GM03348 (cell line): ENCODE measurements at places on chromosomes 16 and 17.
A peak's percentile ranks its signal among the peaks of the same experiment; 100 is the strongest.

DNA sequence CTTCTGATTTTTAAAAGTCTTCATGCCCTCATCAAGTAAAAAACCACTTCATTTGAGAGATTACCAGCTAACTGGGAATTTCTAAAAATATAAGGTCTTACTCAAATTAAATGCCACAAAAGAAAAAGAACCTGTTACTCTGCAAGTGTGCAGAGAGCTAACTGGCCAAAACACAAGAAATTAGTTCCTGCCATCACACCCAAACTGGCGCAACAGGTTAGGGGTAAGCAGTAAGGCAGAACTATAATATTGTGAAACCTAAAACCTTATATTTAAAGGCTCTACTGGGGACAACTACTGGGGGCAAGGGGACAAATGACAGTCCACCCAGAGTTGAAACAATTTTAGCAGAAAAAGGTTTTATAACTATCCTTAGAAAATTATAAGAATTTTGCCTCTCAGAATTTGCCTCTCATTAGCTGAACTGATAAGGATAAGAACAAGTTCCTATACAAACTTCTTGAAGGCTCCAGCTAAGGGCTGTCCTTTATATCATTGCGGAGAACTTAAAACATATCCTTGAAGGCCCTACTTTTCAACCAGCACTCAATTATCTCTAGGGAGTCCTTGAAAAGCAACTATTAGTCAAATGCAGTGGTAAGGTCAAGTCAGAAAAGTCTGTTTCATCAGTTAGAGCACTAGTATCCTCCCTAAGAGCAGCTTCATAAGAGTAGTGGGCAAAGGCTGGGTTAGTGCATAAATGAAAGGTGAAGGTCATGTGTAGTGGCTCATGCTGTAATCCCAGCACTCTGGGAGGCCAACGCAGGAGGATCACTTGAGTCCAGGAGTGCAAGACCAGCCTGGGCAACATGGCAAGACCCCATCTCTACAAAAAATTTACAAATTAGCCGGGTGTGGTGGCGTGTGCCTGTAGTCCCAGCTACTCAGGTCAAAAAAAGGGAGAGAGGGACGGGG is 31.5 kb downstream of the SMURF2 start:
- no peak for DNase-seq

DNA sequence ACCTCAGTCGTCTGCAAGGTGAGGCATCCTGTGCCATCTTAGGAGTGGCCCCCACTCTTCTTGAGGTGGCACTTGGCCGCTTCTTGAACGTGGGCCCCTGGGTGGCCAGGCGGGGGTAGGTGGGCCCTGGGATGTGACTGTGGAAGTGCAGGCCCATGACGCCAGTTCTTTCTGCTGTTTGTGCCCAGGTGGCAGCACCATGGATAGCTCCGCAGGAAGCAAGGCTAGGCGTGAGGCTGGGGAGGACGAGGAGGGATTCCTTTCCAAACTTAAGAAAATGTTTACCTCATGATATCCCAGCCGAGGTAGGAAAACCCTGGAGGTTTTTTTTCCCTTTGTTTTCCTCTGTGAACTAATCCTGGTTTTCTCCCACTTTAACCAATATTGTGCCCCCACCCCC is 19.8 kb downstream of the NMRAL1 start:
- DNase-seq: no peak

DNA sequence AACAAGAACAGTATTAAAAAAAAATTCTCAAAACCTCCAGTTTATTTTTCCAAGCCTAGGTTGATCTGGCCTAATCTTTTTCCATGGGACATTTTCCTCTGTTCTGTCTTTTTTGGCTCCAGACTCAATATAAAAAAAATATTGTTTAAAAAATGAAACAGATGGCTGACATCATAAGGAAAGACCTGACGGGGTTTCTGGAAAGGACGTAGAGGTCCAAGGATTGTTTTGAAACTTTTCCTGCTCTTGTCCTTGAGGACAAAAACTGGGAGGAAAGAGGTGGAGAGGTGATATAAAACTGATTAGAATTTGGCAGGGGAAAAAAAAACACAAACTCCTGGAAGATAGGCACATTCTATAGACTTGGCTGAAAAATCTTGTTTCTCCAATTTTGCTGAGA is 211.4 kb upstream of the CDH11 start:
- no peak for DNase-seq

DNA sequence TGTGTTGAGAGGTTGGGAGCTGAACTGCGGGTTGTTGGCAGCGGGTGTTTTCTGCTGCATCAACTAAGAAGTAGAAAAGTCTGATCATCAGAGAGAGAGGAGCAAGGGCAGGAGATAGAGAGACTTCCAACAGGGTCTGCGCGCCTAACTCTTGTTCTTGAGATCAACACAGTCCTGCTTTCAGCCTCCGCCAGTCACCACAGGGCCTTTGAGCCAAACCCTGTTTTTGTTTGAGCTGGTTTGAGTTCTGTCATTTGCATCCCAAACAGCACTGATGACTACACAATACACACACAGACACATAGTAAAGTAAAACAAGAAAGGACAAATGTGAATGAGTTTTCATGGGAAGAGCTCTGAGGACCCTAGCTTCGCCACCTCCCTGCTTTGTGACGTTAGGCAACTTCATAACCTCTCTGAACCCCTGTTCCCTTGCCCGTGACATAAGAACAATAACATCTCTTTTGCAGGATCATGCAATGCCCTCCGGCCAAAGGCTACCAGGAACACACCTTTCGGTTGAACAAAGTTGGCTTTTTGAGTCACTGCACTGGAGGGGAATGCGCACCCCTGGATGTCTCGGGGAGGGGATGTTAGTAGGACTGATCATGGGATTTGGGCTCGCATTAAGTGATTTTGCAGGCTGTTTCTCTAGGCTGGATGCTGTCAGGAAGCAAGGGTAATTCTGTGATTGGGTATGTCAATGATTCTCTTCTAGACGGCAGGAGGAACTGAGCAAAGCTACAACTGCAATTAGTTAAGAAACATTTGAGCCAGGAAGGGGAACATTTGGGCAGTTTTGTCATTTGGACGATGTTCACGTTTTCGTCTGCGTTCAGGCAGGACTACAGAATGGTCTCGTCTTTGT is 92.3 kb downstream of the C16orf78 start:
- no peak for DNase-seq

- DNase-seq: no peak
Measured at GRCh38 chr17:38613981-38614779, 8.4 kb upstream of the SRCIN1 start.

GRCh38 chr16:55925242-55925641 is 50.1 kb upstream of the CES5A start:
- DNase-seq: no peak

DNA sequence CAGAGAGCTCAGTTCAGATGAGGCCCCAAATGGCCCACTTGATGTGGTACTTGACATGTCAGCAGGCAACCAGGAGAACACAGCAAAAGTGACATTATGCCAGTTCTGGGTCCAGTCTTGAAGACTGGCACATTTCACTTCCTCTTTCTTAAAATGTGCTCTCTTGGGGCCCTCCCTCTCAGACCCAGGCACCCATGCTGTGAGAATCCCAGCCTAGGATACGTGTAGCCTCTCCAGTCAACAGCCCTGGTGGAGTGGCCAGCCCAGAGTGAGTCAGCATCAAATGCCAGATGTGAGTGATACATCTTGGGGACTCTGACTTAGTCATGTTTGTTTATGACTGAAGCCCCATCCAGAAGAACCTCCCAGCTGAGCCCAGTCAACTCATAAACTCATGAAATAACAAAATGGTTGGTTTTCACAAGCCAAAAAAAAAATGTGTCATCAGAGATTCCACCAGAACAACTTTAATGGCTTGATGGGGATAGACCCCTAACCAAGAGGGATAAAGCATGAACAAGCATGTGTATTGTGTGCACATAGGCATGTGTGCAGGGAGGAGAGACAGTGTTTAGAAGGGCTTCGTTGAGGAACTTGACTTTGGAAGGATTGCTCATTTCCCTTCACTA is 82.5 kb upstream of the TNRC6C start:
- no peak for DNase-seq

- no peak for DNase-seq
Measured at GRCh38 chr17:4362141-4362540, 4.3 kb downstream of the UBE2G1 start.

DNA sequence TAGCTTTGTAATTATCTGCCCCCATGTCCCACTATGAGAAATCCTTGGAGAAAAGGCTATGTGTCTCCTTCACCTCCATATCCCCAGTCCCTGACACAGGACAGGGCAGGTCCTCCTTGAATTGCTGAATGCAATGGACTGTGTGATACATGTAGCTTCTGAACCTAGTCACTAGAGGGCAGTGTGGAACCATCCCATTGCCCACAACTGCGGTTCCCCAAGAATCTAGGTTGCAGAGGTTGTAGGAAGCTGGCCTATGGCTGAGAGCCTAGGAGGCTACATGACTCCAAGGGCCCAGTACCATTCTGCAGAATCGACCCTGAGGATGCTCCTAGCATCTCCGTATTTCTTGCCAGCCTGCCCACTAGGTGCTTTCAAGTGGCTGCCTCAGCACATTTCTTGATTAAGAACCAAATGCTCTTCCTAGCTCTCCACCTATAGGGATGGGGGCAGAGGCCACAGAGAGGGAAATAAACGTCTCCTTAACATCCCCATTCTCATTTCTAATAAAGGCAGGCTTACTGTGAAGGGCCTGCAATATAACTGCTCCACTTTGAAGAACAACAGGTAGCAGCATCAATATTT is 394.0 kb downstream of the CA10 start:
- peak; percentile 82 for DNase-seq

- no peak for DNase-seq
Measured at GRCh38 chr17:51487947-51488346, 227.6 kb downstream of the UTP18 start.
